ENCODE measurements at places on chromosomes 11 and 22.

- DNase-seq, result no peak
Measured at GRCh38 chr11:24295360-24295759, 201.5 kb upstream of the LUZP2 start.

- no peak for DNase-seq
Measured at GRCh38 chr11:88515002-88515401, 177.5 kb upstream of the CTSC start.

- DNase-seq, result no peak
Measured at GRCh38 chr11:38593649-38594048, 1995.6 kb upstream of the RAG2 start.

GRCh38 chr11:130804306-130805076 lies 111.8 kb downstream of the SNX19 start:
- DNase-seq, result no peak

- no peak for DNase-seq
Measured at GRCh38 chr22:36768616-36769015, 7.3 kb downstream of the IFT27 start.

DNA sequence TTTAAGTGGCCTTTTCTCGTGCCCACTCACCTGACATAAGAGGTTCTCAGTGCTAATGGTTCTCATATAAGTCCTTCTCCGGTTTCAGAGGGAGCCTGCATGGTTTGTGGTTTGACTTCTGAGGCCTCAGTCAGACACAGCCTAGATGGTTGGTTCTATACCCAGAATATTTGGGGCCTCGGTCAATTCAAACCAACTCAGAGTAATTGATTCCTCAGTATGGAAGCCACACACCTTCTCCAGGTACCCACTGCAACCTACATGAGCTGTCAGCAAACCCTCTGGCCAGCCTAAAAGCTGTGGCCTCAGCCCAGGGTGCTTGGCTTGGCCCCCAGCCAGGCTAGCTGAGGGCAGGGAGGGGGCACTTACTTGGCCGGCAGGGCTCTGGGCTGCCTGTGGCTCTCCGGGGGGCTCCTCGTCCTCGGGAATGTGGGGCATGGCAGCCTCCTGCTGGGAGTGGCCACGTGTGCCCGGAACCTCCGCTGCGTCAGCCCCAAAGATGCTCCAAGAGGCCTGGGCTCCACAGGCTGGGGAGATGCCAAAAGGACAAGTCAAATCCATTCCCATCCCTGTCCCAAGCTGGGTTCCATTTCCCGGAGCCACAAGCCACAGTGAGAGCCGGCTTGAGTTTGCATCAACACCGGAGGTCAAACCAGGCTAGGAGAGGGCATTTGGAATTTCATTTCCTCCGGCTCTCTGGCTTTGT lies 41.7 kb downstream of the IRAG1 start:
- no peak for DNase-seq

GRCh38 chr11:106468531-106468930 lies 391.1 kb downstream of the AASDHPPT start:
- no peak for DNase-seq

GRCh38 chr22:19620742-19621371 lies 93.4 kb upstream of the SEPTIN5 start:
- DNase-seq, result no peak

- no peak for DNase-seq
Measured at GRCh38 chr22:39833610-39834009, 60.0 kb downstream of the ENTHD1 start.

DNA sequence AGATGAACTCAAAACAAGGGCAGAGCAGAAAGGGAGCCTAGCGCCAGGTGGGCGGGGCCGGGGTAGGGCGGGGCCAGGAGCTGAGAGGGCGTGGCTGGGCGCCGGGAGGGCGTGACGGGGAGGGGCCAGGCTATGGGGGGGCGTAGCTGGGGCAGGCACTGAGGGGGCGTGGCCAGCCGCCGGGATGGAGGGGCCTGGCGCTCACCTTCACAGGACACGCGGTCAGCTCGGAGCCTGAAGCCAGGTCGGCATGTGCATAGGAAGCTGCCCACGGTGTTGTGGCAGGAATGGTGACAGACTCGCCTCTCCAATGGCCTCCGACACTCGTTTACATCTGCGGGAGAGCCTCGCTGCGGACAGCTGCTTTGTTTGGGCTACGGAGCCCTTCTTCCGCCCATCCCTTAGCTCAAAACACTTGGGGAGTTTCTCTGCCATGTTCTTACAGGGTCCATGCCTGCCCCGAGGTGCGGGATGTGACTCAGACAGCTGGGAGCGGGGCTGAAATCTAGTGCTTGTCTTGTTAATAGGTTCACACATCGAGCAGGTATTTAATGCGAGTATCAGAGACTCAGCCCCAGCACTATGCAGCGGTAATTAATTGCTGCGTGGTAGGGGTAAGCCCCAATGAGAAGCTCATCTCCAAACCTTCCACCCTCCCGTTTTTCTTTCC lies 13.4 kb downstream of the VWCE start:
- DNase-seq, result no peak

- no peak for DNase-seq
Measured at GRCh38 chr11:33479231-33479630, 221.4 kb downstream of the C11orf91 start.

Data from AG10803 (cell line).